ENCODE measurements at places on chromosomes 11 and 22.

DNA sequence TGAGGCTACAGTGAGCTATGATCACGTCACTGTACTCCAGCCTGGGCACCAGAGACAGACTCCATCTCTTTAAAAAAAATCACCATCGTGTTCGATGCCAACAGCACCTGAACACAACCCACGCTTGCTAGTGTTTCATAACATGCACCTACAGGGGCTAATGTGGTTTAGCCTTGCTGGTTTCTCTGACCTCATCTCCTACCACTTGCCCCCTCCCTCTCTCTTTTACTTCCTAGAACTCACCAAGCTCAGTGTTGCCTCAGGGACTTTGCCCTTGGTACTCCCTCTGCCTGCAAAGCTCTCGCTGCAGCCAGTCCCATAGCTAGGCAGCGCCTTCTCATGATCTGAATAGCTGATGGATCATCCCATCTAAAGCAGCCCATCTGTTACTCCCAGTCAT, 99.8 kb downstream of the FBXO7 start:
- no peak for DNase-seq

GRCh38 chr11:10651656-10652361, 41.7 kb downstream of the IRAG1 start:
- no peak for DNase-seq

DNA sequence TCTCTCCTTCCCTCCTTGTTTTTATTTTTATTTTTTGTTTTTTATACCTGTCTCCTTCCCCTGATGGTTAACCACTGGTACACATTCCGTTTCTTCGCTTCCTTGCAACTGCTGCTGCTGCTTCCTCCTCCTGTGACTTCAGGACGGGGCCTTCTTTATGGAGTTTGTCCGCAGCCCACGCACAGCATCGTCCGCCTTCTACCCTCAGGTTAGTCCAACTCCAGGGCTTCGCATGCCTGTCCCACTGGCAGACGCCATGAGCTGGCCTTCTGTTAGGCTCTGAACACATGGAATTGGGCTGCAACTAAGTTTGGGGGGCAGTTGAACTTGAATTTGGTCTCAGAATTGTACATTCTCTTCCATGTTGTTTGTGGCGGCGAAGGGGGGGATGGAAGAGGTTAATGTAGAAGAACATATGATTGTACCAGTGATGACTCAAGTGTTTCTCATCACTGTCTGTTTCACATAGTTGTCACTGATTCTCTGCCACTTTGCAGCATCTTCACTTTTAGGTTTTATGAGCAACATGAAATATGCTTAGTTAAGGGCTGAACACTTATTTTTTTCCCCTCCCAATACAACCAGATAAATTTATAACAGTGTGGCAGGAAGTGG, 83.0 kb upstream of the YWHAH start:
- DNase-seq: no peak

DNA sequence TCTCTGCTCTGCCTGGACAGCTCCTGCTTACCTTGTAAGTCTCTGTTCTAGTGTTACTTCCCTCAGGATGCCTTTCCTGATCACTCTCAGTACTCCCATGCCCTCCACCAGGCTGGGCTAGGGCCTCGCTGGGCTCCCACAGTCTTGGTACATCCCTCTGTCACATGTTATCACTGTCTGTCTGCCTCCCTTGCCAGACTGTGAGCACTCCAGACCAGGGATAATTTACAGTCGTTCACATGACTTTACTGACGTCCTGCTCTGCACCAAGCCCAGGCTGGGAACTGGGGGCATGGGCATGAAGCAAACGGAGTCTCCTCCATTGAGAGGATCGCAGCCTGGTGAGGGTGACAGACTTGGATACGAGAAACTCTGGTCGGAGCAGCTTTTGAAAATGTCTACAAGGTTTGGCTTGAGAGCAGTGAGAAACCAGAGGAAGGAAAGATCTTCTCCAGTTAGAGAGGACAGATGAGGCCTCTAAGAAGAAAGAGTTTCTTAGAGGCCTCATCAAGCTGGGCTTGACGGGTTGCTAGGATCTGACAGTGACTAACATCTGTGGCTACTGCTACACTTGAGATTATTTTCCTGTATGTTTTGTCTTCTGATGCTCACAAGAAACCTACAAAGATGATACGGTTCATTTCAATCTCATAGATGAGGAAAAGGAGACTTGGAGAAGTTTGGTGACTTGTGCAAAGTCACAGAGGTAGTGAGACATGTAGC, 12.5 kb downstream of the USP35 start:
- no peak for DNase-seq

- no peak for DNase-seq
Measured at GRCh38 chr11:112637076-112637475, 324.1 kb upstream of the NCAM1 start.

Measured in HAP-1 (cell line).